Activated CD4-positive, alpha-beta T cell treated with anti-CD3 and anti-CD28 coated beads for 36 hours (primary cell): ENCODE measurements at places on chromosomes 3 and 15. TPM values are rescaled to one million over a fixed set of nuclear protein-coding genes. Genes with fewer than 3 reads are reported as not detected.

PP2D1 gene
- total RNA-seq, result not detected

- H3K4me1 ChIP-seq, result peaks cover 48% of the 10 kb centered on the region
- peak; percentile 89 for DNase-seq
- H3K36me3 ChIP-seq, result no peaks in the 10 kb centered on the region
- H3K27ac ChIP-seq, result peak overlapping the region; percentile 98
Observed at GRCh38 chr15:76987896-76988860, 6.7 kb upstream of the PSTPIP1 start.

- H3K4me3 ChIP-seq, result no peak overlapping the region
- H3K36me3 ChIP-seq, result no peaks in the 10 kb centered on the region
- H3K27ac ChIP-seq, result no peak overlapping the region
- no peaks in the 10 kb centered on the region for H3K4me1 ChIP-seq
Observed at GRCh38 chr15:97053635-97054034, 723.1 kb downstream of the NR2F2 start.

DNA sequence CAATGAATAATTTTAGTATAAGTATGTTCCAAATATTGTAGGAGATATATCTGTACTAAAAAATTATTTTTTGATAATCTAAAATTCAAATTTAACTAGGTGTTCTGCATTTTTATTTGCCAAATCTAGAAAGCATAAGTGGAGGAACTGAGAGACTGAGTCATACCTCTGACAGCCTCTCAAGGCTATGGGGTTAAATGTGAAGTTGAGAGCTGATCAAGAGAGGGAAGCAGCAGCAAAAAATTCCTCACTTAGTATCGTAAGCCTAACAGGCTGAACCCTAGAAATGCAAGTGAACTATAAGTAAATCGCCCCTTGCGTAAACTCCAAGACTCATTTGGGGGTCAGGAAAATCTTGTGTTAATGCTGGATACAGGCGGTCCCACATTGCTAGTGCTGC is 12.8 kb upstream of the TOPAZ1 start:
- H3K27ac ChIP-seq, result no peak overlapping the region
- H3K36me3 ChIP-seq, result no peaks in the 10 kb centered on the region
- H3K27me3 ChIP-seq, result peaks cover 9% of the 10 kb centered on the region
- H3K4me1 ChIP-seq, result no peaks in the 10 kb centered on the region

B4GALT4 gene
- 16.6 TPM for total RNA-seq

- H3K27me3 ChIP-seq, result peaks cover 32% of the 10 kb centered on the region
- H3K4me1 ChIP-seq, result no peaks in the 10 kb centered on the region
- no peak within 1 kb of the TSS for H3K27ac ChIP-seq
- no peaks in the 10 kb centered on the region for H3K36me3 ChIP-seq
Observed at GRCh38 chr3:6860954-6861624, at the start of gene GRM7. GRM7 (plus strand) TSS chr3:6861115.

DNA sequence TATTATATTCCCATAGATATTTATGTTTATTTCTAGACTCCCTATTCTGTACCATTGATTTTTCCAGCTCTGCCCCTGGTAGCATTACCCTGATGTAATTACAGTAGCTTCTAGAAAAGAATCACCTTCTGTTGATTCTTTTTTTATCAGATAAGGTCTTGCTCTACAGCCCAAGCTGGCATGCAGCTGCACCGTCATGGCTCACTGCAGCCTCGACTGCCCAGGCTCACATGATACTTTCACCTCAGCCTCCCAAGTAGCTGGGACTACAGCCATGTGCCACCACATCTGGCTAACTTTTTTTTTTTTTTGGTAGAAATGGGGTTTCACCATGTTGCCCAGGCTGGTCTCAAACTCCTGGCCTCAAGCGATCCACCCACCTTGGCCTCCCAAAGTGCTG is 41.8 kb downstream of the SLC24A1 start:
- H3K36me3 ChIP-seq, result peaks cover 23% of the 10 kb centered on the region
- DNase-seq, result no peak
- H3K27me3 ChIP-seq, result no peaks in the 10 kb centered on the region
- H3K4me1 ChIP-seq, result no peaks in the 10 kb centered on the region

GOLGA6L7 gene
- total RNA-seq, result not detected

GRCh38 chr15:53384417-53384816 is 375.0 kb downstream of the WDR72 start:
- H3K4me1 ChIP-seq, result no peaks in the 10 kb centered on the region
- H3K4me3 ChIP-seq, result no peak overlapping the region
- H3K27me3 ChIP-seq, result no peaks in the 10 kb centered on the region
- no peak for DNase-seq

- no peaks in the 10 kb centered on the region for H3K27me3 ChIP-seq
- no peak for DNase-seq
- H3K27ac ChIP-seq, result no peak overlapping the region
- H3K36me3 ChIP-seq, result peaks cover 2% of the 10 kb centered on the region
- H3K4me1 ChIP-seq, result peaks cover 44% of the 10 kb centered on the region
- H3K4me3 ChIP-seq, result no peak overlapping the region
Observed at GRCh38 chr3:141271279-141272030, 39.8 kb downstream of the PXYLP1 start.

CDHR4 gene
- 0.32 TPM for total RNA-seq

TMEM45A gene
- total RNA-seq, result 3.1 TPM

- DNase-seq, result no peak
- H3K4me1 ChIP-seq, result peaks cover 92% of the 10 kb centered on the region
- H3K4me3 ChIP-seq, result peak overlapping the region; percentile 75
- peak overlapping the region; percentile 89 for H3K27ac ChIP-seq
- H3K36me3 ChIP-seq, result peaks cover 14% of the 10 kb centered on the region
Observed at GRCh38 chr3:63970631-63971475, 52.4 kb downstream of the PSMD6 start.

DNA sequence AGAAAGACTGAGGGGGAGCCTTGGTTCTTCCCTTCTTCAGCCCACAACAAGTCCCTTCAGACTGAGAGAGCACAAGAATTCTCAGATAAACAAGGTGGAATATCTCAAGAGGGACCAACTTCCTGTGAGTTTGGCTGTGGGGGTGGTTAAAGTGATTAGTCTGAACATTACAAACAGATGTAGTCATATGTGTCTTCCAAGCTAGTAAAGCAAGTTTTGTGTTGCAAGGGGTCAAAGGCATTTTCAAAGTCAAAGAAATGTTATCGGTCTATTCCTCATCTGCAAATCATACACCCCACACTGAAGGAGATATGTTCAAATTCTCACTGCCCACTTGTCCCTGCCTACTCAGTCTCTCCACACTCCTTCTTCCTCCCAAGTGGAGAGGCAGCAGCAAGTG is 242.5 kb downstream of the FAM43A start:
- DNase-seq, result no peak
- no peaks in the 10 kb centered on the region for H3K36me3 ChIP-seq
- no peaks in the 10 kb centered on the region for H3K4me1 ChIP-seq
- H3K27me3 ChIP-seq, result peaks cover 12% of the 10 kb centered on the region
- H3K4me3 ChIP-seq, result no peak overlapping the region
- H3K27ac ChIP-seq, result no peak overlapping the region

DNA sequence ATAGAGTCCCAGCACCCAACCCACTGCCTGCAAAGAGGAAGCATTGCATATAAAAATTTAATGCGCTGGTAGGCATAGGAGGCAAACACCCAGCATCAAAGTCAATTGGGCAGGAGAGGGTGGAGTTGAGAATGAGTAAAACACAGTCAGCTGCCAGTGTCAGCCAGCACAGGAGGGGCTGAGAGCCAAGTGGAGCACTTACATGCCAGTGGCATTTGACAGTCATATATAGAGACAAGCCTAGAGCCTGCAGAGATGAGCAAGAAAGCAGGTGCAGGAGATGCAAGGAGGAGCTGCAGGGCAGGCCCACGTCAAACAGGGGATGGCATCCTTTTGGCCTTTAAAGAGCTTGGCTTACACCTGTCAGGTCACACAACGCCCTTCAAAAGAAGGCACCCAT is 27.6 kb upstream of the ZFAND6 start:
- peak; percentile 64 for DNase-seq
- H3K4me1 ChIP-seq, result peaks cover 25% of the 10 kb centered on the region
- peak overlapping the region; percentile 72 for H3K27ac ChIP-seq
- no peak overlapping the region for H3K4me3 ChIP-seq
- no peaks in the 10 kb centered on the region for H3K36me3 ChIP-seq
- H3K27me3 ChIP-seq, result no peaks in the 10 kb centered on the region

PDIA5 gene
- 19.5 TPM for total RNA-seq

DNA sequence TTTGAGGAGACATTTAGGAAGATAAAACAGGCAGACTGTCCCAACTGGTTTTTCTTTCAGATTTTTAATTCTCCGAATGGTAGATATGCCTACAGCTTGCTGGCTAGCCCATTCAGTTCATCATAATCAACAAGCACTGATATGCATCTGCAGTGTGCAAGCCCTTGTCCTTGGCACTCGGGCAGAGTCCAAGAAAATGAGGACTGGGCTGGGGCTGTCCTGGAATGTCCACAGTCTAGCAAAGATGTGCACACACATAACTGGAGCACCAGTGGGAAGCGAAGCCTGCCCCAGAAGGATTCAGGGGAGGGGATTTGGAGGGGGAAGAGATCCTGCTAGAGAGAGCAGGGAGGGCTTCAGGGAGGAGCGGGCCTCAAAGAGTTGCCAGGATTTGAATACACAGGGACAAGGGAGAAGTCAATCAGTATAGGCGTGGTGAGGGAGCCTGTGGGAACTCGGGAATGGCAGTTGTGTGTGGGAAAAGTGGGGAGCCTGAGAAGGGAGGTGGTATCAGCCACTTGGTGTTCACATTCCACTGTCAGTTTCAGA is 8.7 kb downstream of the FAH start:
- peaks cover 49% of the 10 kb centered on the region for H3K36me3 ChIP-seq
- peaks cover 22% of the 10 kb centered on the region for H3K4me1 ChIP-seq
- no peak for DNase-seq
- no peaks in the 10 kb centered on the region for H3K27me3 ChIP-seq
- no peak overlapping the region for H3K4me3 ChIP-seq
- H3K27ac ChIP-seq, result peak overlapping the region; percentile 58

LMAN1L gene
- total RNA-seq, result not detected

DNA sequence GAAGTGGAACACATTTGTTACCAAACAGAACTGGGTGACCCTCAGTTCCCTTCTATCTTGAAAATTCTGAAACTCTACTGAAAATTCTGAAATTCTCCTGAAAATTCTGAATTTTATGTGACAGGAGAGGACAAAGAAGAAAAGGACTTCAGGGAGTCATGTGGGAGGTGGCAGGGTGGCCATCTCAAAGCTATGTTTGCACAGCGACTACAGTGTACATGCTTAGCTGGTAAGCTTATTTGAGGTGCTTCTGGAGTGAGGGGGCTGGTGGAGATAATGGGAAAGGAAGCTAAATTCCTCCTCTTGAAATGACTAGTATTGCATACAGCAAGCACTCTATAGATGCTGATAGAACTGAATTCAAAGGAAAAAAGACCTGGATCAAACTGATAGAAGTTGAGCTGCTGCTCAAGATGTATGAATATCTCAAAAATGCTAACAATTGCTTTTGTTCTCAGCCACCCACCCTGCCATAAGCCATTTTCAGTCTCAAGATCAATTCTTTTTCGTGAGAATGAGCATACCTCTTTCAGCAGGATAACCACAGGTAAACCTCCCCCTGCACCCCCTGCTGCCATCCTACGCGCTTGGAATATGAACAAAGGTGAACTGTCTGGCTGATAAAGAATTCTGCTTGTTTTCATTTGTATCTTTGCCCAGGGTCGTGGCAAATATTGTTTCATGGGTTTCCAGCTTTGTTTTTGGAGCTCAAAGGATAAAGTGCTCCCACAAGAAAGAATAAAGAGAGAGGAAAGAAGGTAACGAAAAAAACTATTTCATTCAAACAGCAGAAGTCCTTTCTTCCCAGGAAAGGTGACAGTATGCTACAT is 16.6 kb upstream of the ARHGEF3 start:
- no peak for DNase-seq
- H3K27me3 ChIP-seq, result no peaks in the 10 kb centered on the region
- H3K36me3 ChIP-seq, result no peaks in the 10 kb centered on the region
- H3K27ac ChIP-seq, result no peak overlapping the region
- no peak overlapping the region for H3K4me3 ChIP-seq
- H3K4me1 ChIP-seq, result peaks cover 53% of the 10 kb centered on the region

SIDT1 gene
- total RNA-seq, result 19.7 TPM
